Melanocyte of skin (primary cell): ENCODE measurements at places on chromosomes 1 and 21. TPM values are rescaled to one million over a fixed set of nuclear protein-coding genes. Genes with fewer than 3 reads are reported as not detected.

SH2D1B gene
- total RNA-seq, result under 0.01 TPM in 1 of 2 replicates, not detected in the other

C1orf87 gene
- not detected in 2 replicates for total RNA-seq

ANKRD65 gene
- total RNA-seq, result under 0.01 and 0.15 TPM in 2 replicates

MRPS15 gene
- 70.9 and 126 TPM in 2 replicates for total RNA-seq

C1orf94 gene
- total RNA-seq, result not detected in 2 replicates

FBLIM1 gene
- 7.7 and 9.7 TPM in 2 replicates for total RNA-seq

MYBPH gene
- not detected in 2 replicates for total RNA-seq
